ENCODE measurements at places on chromosomes 3 and 15.

- H3K4me1 ChIP-seq: no peaks in the 10 kb centered on the region
- H3K27me3 ChIP-seq: no peaks in the 10 kb centered on the region
Measured at GRCh38 chr15:63135281-63135680, 13.6 kb downstream of the LACTB start.

- H3K36me3 ChIP-seq: peaks cover 6% of the 10 kb centered on the region
- H3K27me3 ChIP-seq: no peaks in the 10 kb centered on the region
- peaks cover 7% of the 10 kb centered on the region for H3K4me1 ChIP-seq
- no peak overlapping the region for H3K4me3 ChIP-seq
- H3K27ac ChIP-seq: no peak overlapping the region
Measured at GRCh38 chr3:56869157-56869889, 67.6 kb upstream of the ARHGEF3 start.

DNA sequence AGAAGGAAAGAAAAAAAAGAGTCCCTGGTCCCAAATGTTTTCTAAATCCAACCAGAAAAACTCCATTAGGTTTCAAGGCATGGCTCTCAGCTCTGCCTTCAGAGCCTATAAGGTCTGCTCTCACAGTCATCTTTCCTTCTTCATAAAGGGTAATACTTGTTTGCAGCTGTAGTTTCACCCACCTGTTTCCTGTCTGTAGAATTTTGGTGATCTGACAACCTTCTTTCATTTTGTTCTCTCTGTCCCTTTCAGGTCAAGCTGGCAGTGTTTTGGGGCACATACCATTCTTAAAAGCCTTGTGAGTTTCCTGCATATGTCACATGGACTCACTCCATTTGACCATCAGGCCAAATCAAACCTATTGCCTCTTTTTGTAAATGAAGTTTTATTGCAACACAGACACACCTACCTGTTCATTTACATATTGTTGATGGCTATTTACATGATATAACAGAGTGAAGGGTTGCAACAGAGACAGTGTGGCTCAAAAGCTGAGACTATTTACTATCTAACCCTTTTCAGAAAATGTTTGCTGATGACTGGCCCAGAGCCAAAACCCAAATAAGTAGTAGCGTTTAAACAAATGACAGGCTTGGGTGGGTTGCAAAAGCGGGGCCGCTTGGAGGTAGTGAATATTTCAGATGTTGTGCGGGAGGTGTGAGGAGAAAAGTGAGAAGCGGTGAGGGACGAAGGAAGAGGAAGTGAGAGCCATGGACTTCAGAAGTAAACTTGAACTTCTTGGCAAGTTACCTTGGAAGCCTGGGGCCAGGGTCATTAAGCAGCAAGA, 292.7 kb upstream of the PROK2 start:
- H3K27me3 ChIP-seq: no peaks in the 10 kb centered on the region
- H3K4me1 ChIP-seq: peaks cover 35% of the 10 kb centered on the region
- DNase-seq: no peak
- H3K4me3 ChIP-seq: peak overlapping the region; percentile 6

DNA sequence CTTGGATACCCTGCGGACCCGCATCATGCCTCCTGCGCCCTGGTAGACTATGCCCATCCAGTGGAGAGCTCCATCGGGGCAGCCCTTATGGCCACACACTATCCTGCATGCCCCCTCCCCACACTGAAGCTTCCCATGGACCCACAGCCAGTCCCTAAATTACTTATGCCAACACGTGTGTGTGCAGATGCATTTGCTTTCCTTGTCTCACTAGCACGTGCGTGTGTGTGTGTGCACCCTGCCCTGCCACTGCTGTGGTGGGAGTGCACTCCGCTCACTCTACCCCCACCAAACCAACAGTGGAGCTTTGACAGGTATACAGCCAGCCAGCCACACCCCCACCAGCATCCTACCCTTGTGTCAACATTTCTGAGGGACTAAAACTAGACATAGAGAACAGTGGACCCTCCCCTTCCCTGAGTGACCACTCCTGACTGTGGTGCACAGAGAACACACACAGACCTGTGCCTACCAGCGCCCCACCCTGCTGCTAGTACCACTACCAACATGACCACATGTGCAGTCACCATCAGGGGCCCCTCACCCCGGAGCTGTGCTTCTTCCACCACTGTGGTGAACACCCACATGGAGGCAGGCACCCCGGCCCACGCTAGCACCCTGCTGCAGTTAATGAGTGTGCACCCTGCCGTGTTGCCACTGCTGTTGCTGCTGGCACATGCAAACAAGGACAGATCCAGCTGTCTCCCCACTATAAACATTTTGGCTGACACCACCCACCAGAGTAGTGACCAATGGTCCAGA, 310.8 kb downstream of the GABRB3 start:
- no peaks in the 10 kb centered on the region for H3K4me1 ChIP-seq
- no peaks in the 10 kb centered on the region for H3K27me3 ChIP-seq
- H3K27ac ChIP-seq: no peak overlapping the region
- no peak overlapping the region for H3K4me3 ChIP-seq
- H3K36me3 ChIP-seq: no peaks in the 10 kb centered on the region

GRCh38 chr15:27933562-27933961, 165.6 kb downstream of the OCA2 start:
- no peak overlapping the region for H3K27ac ChIP-seq
- H3K27me3 ChIP-seq: no peaks in the 10 kb centered on the region
- H3K4me1 ChIP-seq: no peaks in the 10 kb centered on the region
- no peaks in the 10 kb centered on the region for H3K36me3 ChIP-seq

DNA sequence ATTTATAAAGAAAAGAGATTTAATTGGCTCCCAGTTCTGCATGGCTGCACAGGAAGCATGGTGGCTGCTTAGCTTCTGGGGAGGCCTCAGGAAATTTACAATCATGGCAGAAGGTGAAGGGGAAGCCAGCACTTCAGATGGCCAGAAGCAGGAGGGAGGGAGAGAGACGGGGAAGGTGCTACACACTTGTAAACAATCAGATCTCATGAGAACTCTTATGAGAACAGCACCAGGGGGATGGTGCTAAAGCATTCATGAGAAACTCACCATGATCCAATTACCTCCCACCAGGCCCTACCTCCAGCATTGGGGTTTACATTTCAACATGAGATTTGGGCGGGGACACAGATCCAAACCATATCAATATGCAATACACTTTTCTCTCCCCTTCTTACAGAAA, 73.7 kb downstream of the ECT2 start:
- H3K27ac ChIP-seq: no peak overlapping the region
- no peak overlapping the region for H3K4me3 ChIP-seq
- DNase-seq: no peak
- H3K4me1 ChIP-seq: no peaks in the 10 kb centered on the region
- H3K27me3 ChIP-seq: no peaks in the 10 kb centered on the region

DNA sequence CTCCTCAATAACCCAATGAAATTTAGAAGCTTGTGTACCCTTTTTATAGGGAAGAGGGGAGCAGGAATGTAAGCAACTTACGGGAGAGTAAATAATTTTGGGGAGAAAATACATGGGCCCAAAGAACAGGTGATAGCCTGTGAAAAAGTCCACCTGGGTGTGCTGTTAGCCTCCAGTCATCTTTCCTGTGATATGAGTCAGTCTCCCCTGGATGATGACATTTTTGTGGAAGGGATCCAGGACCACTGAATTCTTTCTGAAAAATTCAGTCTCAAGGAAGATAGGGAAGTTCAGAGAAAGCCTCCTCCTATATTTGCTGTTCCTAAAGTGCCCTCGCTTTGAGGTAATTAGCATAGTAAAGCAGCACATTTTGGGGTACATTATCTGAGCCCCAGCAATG, 149.8 kb downstream of the SQOR start:
- no peaks in the 10 kb centered on the region for H3K36me3 ChIP-seq
- no peak overlapping the region for H3K27ac ChIP-seq
- no peak for DNase-seq
- H3K4me3 ChIP-seq: no peak overlapping the region
- H3K27me3 ChIP-seq: peaks cover 10% of the 10 kb centered on the region

DNA sequence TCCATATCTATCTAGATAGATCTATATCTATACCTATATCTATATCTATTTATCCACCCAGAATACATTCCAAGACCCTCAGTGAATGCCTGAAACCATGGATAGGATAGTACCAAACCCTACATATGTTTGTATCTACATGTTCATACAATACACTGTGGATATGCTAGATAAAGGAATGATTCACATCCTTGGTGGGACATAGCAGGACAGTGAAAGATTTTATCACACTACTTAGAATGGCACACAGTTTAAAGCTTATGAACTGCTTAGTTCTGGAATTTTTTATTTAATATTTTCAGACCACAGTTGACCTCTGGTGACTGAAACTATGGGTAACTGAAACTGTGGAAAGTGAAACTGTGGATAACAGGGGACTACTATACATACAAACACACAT, 198.8 kb upstream of the TTC14 start:
- H3K4me3 ChIP-seq: no peak overlapping the region
- H3K27ac ChIP-seq: no peak overlapping the region
- DNase-seq: no peak
- peaks cover 1% of the 10 kb centered on the region for H3K27me3 ChIP-seq
- peaks cover 2% of the 10 kb centered on the region for H3K4me1 ChIP-seq

GRCh38 chr3:62414786-62415185, 41.4 kb upstream of the FEZF2 start:
- no peak overlapping the region for H3K27ac ChIP-seq
- no peaks in the 10 kb centered on the region for H3K4me1 ChIP-seq
- no peak for DNase-seq
- H3K27me3 ChIP-seq: no peaks in the 10 kb centered on the region

- H3K4me1 ChIP-seq: no peaks in the 10 kb centered on the region
- H3K27ac ChIP-seq: no peak overlapping the region
- DNase-seq: no peak
- H3K27me3 ChIP-seq: no peaks in the 10 kb centered on the region
- no peaks in the 10 kb centered on the region for H3K36me3 ChIP-seq
Measured at GRCh38 chr3:64917914-64918453, 230.2 kb upstream of the ADAMTS9 start.

Measured in memory B cell (primary cell).